PC-9 (cell line): ENCODE measurements at places on chromosomes 16 and 17. TPM values are rescaled to one million over a fixed set of nuclear protein-coding genes. Genes with fewer than 3 reads are reported as not detected.

PRR35 gene
- total RNA-seq: 0.35 TPM in 1 of 2 replicates, not detected in the other

KRTAP4-9 gene
- total RNA-seq: not detected in 2 replicates

KARS1 gene
- 101 and 132 TPM in 2 replicates for total RNA-seq

HSD17B2 gene
- not detected in 2 replicates for total RNA-seq
